ENCODE measurements at places on chromosomes 5 and 9.

GRCh38 chr5:81759632-81760005 lies 8.7 kb upstream of the SSBP2 start:
- no peak for DNase-seq

DNA sequence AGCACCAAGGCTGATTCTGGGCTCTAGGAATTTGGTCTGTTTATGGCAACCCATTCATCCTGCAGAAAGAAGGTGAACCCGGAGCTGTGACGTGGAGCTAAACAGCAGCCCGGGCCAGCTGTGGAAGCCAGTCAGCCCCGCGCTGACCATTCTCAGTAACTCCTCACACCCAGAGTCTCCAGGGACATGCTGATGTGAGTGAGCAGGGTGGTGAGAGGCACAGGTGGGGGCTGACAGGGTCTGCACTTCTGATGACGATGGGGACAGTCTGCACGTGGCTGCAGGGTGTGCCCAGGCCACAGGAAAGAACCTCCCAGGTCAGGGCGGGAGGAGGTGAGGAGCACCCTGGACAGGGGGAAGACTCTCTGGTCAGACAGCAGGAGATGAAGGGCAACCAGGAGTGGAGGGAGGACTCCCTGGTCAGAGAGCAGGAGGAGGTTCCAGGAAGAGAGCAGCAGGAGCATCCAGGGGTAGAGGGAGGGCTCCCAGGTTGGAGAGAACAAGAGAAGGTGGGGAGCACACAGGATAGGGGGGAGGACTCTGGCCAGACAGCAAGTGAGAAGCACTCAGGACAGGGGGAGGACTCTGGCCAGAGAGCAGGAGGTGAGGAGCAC lies 26.1 kb upstream of the SLC6A3 start:
- DNase-seq: no peak

DNA sequence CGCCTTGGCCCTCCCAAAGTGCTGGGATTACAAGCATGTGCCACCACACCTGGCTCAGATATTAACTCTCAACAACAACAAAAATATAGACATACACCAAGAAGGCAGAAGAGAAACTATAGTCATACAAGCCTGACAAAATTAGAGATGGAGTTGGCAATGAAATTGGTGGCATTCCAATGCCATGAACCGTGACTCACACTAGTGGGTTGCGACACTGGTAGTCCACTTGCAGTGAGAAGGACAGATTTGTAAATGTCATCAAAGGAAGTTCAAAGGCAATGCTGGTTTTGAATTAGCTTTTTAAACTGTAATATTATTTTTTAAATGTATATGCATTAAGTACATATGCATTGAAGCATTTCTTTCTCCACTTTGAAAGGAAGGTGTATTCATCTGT lies 8.5 kb upstream of the DNAJC25 start:
- no peak for DNase-seq

GRCh38 chr5:2948875-2949274 lies 197.4 kb upstream of the IRX2 start:
- DNase-seq: no peak

- no peak for DNase-seq
Observed at GRCh38 chr5:1737790-1738405, 61.7 kb downstream of the MRPL36 start.

DNA sequence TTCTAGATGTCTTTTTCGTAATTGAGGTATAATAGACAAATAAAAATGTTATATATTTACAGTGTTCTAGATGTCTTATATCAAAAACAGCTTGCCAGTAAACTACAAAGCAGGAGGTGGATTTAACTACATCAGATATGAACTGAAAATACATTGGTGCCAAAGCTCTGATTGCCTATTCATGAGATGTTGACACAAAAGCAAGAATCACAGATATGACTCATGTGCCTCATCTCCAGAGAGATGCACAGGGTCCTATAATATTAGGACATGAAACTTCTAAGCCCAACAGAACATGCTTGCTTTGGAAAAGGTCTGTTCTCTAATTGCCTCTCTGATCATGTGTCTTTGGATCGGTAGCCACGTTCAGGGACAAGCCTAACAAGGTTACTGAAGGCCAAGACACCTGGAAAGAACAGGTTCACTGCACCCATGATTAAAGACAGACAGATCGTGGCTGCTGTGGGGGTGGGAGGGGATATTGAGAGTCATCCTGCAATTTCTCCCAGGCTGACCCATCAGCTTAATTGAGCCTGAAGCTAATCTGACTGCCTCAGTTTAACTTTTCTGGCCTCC lies 16.8 kb downstream of the ABCA1 start:
- DNase-seq: no peak

DNA sequence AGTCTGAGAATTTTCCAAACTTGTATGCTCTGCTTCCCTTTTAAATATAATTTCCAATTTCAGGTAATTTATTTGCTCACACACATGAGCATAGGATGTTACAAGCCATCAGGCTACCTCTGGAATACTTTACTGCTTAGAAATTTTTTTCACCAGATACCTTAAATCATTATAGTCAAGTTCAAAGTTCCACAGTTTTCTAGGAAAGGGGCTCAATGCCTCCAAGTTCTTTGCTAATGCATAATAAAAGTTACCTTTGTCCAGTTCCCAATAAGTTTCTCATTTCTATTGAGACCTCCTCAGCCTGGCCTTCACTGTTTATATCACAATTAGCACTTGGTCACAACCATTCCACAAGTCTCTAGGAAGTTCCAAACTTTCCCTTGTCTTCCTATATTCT lies 16.2 kb upstream of the UGT3A1 start:
- DNase-seq: no peak

GRCh38 chr5:126680191-126680817 lies 79.6 kb downstream of the PHAX start:
- DNase-seq: no peak

Measured in stimulated activated CD8-positive, alpha-beta memory T cell treated with anti-CD3 and anti-CD28 coated beads, Interleukin-15, amount 100 ng/mL, for 48 hours (primary cell).